Sigmoid colon (tissue), 7 donors: ENCODE measurements at places on chromosomes 7 and 10. TPM values are rescaled to one million over a fixed set of nuclear protein-coding genes. Genes with fewer than 3 reads are reported as not detected.

The KLLN gene
- 0.33 TPM for total RNA-seq

The RNF148 gene
- 0.36 TPM for total RNA-seq

The MRPL43 gene
- 95.0 TPM for total RNA-seq

The RPEL1 gene
- not detected for total RNA-seq

The METTL27 gene
- total RNA-seq, result 2.9 TPM
